ENCODE measurements at places on chromosomes 6 and 20.

DNA sequence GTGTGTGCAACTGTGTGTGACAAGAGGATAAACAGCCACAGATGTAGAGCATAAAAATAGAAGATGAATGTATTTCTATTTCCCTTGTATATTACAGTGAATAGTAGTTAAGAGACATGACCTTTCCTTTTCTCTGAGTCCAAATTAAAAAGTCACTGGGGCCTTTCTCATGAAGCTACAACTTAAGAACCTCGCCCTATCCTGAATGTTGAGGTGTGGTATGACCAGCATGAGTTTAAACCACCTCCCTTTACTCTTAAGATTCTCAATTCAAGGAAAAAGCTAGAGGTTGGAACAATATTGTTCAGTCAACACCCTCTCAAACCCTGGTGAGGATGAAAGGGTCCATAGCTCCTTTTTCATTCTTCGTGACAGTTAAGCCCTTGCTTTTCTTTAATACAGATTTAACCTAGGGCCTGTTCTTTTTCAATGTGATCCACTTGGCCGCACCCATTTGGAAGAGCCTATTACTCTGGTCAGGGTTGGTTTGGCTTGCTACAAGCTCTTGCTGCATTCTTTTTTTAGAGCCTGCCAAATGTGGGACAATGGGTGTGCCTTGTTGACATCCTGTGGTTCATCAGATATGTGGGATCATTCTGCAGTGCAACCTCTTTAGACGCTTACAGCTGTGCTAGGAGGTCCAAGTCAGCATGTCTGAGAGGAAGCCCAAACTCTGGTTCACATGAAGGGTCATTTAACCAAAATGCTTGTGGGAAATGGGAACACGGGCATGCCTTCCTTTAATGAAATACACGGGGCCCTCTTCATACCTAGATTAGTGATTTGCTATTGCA lies 290.0 kb downstream of the HAO1 start:
- peak; percentile 90 for DNase-seq

GRCh38 chr20:53656293-53657202 lies 62.9 kb upstream of the ZNF217 start:
- peak; percentile 46 for DNase-seq

DNA sequence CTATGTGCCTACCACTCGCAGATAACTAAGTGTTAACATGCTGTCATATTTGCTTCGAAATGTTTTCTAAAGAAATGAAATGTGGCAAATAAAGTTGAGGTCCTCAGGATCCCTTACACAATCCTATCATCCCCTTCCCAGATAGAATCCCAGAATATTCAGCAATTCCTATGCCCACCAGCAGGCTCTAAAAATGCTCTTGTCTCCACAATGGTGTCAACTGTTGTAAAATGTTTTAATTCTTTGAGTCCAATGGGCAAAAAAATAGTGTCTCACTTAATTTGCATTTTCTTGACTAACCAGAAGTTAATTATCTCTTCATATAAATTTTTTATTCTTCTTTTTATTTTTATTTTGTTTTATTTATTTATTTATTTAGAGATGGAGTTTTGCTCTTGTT lies 103.9 kb upstream of the MAP7 start:
- no peak for DNase-seq

DNA sequence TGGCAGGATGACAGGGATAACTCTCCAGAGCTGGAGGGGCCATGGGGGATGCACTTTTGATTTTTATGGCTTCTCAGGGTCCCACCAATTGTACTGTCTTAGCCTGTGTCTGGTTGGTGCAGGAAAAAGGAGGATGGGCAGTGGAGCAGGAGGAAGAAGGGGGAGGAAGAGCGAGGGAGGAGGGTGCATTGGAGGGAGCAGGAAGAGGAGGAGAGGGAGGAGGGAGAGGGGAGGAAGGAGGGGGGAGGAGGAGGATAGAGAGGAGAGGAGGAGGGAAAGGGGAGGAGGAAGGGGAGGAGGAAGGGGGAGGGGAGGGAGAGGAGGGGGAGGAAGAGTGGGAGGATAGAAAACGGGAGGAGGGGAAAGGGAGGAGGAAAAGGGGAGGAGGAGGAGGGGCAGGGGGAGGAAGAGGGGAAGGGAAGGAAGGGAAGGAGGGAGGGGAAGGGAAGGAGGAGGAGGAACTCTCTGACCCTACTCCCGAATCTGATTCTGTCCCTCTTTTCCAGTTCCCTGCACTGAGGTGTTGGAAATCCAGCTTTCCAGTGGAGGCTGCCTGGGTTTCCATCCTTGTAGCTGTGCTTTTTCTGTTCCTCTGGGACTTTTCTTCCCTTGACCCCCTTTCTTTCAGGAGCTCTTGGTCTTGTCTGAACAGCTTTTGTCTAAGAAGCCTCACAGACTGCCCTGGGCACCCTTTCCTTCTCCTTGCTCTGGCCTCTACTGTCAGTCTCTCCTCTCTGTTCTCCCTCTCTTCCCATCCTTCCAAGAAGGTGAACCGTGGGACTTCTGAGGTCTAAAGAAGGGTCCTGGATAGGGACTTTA lies 149.4 kb downstream of the DHX35 start:
- DNase-seq, result no peak

DNA sequence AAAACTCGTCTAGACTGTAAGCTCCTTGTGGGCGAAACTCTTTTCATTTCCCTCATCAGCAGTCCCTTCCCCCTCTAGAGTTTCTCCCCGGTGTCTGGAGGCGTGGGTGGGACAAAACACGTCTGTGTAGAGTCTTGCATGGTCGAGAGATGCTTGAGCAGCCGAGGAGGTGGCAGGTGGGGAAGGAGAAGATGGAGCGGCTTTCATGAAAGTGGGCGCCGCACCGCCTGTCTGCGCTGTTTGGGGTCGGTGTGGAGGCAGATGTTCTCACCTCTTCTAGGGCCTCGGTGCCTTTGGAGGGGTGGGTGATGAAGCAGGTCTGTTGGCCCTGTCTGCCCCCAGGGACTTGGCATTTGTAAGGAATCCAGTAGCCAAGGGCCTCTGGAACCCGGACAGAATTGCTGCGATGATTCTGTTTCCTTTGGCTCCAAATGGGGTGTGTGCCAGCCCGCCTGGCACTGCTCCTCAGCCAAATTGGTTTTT lies 1.2 kb downstream of the BRPF3 start:
- DNase-seq, result no peak

DNA sequence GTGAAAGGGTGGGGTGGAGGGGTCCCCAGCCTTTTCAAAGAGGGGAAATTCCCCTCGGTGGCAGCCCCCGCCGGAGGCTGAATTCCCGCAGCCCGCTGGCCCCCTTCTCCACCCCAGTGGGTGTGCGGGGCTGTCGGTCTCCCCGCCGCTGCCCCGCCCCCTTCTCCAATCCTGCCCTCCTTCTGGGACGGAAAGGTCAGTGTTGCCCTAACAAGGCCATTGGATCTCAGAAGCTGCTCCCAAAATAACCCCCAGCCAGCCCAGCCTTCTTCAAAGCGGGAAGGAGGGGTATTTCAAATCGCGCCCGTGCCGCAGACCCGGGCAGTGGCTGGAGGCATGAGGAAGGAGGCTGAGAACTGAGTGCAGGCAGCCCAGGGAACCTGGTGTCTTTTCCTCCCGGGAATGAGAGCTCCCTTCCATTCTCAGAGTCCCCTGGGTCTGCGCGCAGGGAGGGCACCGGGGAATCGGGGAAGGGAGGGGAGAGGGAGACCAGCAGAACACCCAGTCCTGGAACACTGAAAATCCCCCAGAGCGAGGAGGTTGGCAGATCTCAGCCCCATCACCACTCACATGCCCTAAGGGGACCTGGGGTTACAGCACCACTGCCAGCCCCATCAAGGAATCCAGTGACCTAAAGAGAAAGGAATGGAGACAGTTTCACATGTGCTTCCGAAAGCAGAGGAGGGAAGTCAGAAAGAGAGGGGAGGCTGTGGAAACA lies at the start of gene JPH2:
Gene JPH2 (minus strand): TSS at position 135 of the 718 bp plus-strand sequence. CDS start 483 bp downstream, outside the sequence.
- DNase-seq, result peak; percentile 90

DNA sequence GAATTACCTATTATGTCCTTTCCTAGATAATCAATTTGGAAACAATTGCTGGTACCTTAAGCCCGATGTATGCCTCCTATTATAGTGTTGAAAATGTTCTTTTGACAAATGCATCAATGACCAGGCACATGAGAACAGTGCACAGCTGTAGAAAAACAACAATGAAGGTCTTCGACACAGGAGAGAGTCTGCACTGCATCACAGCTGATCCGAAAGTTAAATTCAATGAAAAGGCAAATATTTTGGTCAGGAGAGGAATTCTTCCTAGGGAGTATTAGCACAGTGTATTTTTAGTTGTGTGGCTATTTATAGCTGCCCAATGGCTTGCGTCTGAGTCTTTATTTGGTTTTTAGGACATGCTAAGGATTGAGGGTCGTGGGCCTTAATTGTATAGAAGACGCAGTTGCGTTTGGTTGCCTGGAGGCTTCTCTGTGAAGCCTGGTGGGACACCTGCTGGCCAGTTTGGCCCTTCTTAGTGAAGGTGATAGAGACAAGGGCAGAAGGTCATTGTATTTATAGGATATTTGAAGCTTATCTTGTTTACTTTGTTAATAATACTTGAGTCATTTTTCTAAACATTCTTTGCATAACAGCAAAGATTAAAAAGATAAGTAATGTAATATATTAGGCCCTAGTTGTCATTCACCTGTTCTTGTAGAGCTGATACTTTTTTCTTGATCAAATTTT lies 72.3 kb downstream of the CDYL start:
- DNase-seq, result no peak

GRCh38 chr20:62088258-62089127 lies 22.8 kb upstream of the TAF4 start:
- DNase-seq, result peak; percentile 81

DNA sequence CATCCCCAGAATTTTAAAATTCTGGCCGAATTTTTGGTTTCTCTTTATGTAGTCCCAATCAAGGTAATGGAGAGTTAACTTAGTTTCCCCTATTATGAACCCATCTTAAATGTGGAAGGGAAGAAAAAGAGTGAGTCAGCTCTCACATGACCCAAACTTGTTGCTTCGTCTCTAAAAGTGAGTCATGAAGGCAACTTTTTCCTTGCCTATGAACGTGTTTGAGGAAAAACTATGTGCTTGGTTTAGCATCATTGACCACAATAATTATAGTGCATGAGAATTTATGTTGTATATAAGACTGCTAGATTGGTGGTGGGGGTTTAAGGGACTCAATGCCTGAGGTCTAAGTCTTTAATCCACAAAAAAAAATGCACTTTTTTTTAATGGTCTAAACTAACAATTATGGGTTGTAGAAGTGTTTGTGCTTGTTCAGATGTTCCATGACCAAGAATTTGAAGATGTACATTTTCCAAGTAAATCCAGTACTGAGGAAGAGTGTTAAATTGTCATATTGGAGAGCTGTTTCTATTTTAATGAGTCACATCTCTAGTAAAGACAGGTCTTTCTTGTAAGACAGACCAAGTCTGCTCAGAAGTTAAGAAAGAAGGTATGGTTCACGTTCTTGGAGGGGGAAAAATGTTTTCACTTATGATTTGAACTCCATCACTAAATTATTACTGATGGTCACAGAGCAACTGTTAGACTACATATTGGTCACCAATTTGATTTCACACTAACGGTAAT lies 409.9 kb upstream of the MARCKS start:
- peak; percentile 78 for DNase-seq

- DNase-seq, result no peak
These were observed 2.6 kb downstream of the NPEPL1 start for GRCh38 chr20:58695084-58695722.

DNA sequence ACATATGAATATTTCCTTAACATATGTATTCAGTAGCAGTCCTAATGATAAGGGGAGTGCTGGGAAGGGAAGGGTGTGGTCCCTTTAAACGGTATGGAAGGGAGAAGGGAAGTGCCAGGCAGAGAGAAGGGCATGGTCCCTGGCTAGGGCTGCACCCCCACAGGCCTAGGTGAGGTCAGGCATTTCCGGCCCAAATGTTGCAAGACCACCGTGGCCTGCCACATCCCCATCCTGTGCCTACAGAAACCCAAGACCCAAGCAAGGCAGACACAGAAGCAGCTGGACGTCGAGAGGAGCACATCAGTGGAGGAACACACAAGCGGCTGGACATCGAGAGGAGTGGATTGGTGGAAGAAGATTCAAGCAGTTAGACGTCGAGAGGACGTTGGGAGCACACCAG lies 5.9 kb downstream of the RRAGD start:
- no peak for DNase-seq

GRCh38 chr6:15061908-15062515 lies 183.9 kb upstream of the JARID2 start:
- no peak for DNase-seq

- DNase-seq, result no peak
These were observed 55.6 kb upstream of the NEDD9 start for GRCh38 chr6:11288065-11288464.

DNA sequence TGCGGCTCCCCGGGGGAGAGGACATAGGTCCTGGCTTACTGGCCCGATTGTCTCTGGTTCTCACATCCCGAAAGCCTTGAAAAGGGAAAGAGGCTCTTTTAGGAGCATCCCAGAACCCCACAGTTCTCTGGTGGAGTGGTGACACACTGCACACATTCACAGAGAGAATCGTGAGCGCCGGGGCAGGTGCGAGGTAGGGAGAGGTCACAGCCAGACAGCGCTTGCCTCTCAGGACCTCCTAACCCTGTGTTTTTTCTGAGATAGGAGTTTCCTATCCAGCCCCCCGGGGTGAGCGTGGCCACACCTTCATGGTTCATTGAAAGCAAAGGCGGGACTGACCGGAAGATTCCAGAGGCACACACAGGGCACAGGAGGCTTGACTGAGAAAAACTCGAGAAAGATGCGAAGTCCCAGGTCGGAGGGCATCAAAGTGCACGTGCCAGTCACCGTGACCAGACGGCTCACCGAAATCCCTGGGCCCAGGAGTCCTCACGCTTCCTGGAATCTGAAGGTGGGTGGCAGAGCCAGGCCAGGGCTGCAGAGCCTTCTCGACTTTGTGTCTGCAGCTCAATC lies 46.5 kb upstream of the FRMD1 start:
- DNase-seq, result no peak

- peak; percentile 46 for DNase-seq
These were observed 2.6 kb downstream of the TRAF3IP2 start for GRCh38 chr6:111603040-111603439.

GRCh38 chr6:37171201-37171969 lies 1.4 kb downstream of the PIM1 start:
- peak; percentile 35 for DNase-seq

DNA sequence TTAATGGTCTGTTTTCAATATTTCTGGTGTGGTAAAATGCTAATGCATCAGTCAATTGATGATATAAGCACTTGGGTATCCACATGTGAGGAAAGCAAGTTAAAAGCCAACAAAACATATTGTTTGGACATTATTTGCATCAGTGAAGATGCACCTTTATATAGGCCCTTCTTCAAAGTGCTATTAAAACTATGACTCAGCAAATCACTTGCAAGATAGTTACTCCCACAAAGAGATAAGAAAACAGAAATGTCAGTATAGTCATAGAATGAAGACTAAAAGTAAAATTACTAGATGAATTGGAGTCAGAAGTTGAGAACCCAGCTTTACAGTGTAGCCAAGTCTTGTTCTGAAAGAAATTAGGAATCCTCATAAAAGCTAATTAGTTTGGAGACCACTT lies 14.6 kb upstream of the GRM1 start:
- no peak for DNase-seq

DNA sequence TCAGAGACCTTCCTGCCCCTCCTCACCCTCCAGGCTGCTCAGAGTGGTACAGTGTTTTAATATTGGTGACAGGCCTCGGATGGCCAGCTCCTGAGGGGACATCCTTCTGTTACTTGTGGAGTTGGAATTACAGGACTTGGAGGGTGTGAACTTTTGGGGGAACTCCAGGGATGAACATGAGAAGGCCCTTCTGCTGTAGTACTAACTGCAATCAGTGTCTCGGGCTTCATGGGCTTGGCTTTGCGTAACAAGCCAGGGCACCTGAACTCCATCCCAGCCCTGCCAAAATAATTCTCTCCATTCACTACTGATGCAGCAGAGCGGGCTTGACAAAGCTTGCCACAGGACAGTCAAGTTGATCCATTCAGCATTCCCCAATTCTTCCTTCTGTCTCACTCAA lies 28.6 kb downstream of the SLC22A23 start:
- DNase-seq, result no peak

- no peak for DNase-seq
These were observed 3.5 kb downstream of the GATA5 start for GRCh38 chr20:62472138-62472940.

Measured in AG08395 (cell line).